Suppressor macrophage (primary cell): ENCODE measurements at places on chromosomes 2 and 18.
A peak's percentile ranks its signal among the peaks of the same experiment; 100 is the strongest.

- DNase-seq = no peak
Measured at GRCh38 chr2:135093670-135094330, 41.7 kb downstream of the RAB3GAP1 start.

- DNase-seq = no peak
Measured at GRCh38 chr2:226185616-226186211, 613.9 kb downstream of the IRS1 start.

GRCh38 chr18:4017480-4017879 lies 437.6 kb downstream of the DLGAP1 start:
- peak; percentile 46 for DNase-seq

DNA sequence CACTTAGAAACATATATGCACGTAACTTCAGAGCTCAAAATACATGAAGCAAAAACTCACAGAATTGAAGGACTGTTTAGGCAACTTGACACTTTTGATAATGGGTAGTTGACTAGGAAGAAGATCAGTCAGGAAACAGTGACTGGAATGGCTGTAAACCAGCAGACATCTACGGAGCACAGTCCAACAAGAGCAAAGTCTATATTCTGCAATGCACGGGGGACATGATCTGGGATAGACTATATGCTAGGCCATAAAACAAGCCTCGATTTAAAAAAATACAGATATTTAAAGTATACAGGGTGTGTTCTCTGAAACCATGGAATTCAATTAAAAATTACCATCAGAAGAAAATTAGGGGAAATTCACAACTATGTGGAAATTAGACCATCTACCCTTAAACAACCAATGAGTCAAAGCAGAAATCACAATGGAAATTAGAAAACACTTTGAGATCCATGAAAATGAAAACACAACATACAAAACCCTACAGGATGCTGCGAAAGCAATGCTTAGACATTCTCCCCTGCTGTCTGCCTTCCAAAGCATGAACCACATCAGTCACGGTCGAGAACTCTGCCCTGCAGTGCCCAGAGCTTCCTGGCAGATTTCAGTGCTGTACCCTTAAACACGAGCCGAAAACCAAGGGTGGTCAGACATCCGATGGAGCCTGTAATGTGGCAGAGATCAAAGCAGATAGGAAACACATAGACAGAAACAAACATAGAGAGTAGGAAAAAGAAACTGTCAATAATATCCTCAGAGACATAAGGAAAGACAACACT lies 651.9 kb upstream of the HS6ST1 start:
- DNase-seq = no peak

- no peak for DNase-seq
Measured at GRCh38 chr2:188974164-188974563, at the start of gene COL3A1. COL3A1 (plus strand) TSS chr2:188974373; CDS start chr2:188974490, 117 bp downstream.

DNA sequence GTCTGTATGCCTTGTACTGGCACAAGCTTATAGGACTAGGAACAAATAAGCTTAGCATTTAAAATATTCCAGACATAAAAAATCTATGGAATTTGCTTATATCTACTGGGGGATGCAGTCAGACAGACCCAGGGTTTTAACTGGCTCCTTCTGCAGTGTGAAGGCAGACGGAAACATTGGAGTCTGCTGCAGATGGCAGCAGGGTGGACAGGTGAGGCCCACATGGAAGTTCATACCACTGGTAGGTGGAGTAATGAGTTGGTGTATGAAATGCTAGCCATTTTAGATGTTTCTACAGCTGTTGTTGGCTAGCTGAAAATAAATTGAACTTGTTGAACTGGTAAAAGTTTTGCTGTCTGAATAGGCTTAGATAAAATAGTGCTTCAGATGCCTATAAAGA lies 17.7 kb downstream of the SPTBN1 start:
- DNase-seq = no peak

GRCh38 chr2:238379096-238379810 lies 47.5 kb upstream of the ASB1 start:
- peak; percentile 78 for DNase-seq

GRCh38 chr2:151357359-151357758 lies at the start of gene TNFAIP6:
TNFAIP6 (plus strand) TSS chr2:151357592; CDS start chr2:151357667, 75 bp downstream.
- peak; percentile 67 for DNase-seq
